Omental fat pad (tissue), 4 donors: ENCODE measurements at places on chromosomes 7 and 10.

GRCh38 chr10:104337521-104337984 is 712 bp downstream of the ITPRIP start:
- no peak for DNase-seq

- no peak for DNase-seq
Measured at GRCh38 chr10:131871673-131872005, 29.2 kb upstream of the PPP2R2D start.

- no peak for DNase-seq
Measured at GRCh38 chr7:108135446-108136190, 5.5 kb upstream of the LAMB4 start.

- no peak for DNase-seq
Measured at GRCh38 chr7:30391806-30392205, 86.8 kb downstream of the NOD1 start.

- no peak for DNase-seq
Measured at GRCh38 chr7:44471436-44471835, 19.0 kb downstream of the NUDCD3 start.

DNA sequence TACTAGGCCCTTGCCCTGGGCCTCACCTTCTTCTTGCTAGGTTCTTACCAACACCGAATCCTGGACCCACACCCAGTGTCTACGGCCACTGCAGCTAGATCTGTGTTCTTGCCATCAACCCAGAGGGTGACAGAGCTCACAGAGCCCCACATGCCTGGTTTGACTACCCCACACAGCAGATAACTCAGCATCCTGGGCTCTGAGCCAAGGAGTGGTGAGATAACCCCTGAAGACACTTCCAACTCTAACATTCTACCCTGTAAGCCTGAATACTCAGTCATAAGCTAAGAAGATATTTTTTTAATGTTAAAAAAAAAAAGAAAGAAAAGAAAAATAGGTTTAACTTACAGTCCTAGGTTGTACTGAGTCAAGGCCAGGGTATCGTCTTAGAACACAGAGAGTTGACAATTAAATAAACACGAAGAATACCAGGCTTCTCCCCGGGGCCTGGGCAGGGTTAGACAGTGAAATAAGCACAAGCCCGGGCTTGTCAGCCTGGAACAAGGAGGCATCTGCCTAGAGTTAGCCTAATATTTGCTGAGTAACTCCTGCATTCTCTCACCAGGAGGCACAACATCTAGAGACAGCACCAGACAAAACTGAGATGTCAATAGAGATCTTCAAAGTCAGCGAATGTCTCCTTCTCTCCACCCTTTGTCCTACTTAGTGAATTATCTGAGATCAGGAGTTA is 556.5 kb upstream of the LRRN3 start:
- no peak for DNase-seq

DNA sequence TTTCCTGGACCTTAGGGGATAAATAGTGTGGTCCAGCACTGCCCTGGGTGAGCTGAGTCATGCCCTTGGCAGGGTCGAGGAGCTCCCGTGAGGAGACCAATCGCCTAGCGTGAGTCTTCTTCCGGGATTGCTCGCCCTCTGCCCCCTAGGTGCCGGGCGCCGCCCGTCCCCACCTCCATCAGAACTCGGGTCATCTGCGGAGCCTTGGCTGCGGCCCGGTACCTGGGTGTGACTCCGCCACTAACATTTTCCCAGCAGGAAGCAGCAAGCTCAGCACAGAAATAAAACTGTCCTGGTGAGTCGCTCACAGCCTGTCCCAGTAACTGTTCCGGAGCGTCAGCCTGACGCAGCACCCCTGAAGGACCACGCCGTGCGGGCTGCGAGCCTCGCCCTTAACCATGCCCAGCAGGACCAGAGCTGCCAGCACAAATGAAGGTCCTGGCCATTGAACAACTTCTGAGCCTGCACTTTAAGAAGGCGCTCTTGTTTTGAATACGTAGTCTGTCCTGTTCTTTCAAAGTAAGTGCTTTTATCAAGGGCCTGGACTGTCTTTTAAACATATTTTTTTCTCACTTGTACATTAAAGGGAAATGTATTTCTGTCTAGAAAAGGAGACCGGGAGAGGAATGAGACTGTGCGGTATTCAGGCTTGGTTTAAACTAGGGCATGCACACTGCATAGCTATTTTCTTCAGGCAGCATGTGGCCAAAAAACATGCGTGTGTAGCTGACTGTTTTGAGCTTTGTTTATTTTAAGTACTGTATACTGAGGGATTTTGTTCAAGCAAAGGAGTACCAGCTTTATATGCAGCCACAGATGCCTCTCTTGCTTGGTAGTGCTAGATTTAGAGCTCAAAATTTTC is 136.7 kb downstream of the HECW1 start:
- no peak for DNase-seq

DNA sequence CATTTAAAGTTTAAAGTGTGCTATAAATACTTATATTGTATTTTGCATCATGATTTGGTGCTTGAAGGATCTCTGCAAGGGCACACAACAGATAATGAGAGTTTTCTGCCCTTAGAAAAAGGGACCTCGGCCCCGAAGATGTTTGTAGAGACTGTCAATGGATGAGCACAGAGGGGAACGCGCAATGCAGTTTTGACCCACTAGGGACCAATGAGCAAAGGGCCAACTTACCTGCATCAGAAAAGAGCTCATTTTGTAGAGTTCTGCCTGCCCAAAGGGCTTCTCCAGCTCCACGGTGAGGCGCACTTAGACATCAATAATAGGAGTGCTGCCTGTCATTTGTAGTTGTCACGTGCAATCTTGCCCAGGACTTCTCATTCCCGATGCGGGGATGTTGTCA is 91.1 kb downstream of the BUB3 start:
- DNase-seq = no peak

DNA sequence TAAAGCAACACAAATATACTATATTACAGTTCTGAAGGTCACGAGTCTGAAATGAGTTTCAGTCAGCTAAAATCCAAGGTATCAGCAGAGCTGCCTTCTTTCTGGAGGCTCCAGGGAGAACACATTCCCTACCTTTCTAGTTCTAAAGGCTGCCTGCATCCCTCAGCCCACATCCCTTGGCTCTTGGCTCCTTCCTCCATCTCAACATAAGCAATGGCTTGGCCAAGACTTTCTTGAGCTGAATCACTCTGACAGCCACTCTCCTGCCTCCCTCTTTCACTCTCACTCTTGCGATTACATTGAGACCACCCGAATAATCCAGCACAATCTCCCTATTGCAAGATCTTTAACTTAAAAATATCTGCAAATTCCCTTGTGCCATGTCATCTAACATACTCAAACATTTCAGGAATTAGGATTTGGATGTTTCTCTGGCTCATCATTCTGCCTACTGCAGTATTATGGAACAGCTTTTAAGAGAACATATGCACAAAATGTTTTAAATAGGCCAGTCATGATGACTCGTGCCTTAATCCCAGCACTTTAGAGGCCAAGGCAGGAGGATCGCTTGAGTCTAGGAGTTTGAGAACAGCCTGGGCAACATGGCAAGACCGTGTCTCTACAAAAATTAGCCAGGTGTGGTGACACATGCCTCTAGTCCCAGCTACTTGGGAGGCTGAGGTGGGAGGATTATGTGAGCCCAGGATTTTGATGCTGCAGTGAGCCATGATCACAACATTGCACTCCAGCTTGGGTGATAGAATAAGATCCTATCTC is 144.2 kb upstream of the VSTM2A start:
- DNase-seq = no peak

DNA sequence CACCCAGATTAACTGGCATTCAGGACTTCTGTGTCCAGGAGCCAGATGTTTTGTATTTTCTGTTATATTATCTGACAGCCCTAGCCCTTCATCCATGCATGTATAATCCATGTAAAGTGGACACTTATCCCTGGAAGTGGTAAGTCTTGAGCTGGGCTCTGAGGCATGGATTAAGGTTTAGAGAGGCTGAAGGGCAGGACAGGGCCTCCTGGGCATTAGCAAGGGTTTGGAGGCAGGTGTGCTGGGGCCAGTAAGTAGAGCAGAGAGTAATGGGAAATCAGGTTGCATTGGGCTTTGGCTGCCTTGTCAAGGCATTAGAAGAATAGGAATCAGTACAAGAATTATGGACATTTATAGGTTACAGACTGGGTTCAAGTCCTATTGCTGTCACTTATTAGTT is 138.0 kb downstream of the DYNC1I1 start:
- DNase-seq = no peak

DNA sequence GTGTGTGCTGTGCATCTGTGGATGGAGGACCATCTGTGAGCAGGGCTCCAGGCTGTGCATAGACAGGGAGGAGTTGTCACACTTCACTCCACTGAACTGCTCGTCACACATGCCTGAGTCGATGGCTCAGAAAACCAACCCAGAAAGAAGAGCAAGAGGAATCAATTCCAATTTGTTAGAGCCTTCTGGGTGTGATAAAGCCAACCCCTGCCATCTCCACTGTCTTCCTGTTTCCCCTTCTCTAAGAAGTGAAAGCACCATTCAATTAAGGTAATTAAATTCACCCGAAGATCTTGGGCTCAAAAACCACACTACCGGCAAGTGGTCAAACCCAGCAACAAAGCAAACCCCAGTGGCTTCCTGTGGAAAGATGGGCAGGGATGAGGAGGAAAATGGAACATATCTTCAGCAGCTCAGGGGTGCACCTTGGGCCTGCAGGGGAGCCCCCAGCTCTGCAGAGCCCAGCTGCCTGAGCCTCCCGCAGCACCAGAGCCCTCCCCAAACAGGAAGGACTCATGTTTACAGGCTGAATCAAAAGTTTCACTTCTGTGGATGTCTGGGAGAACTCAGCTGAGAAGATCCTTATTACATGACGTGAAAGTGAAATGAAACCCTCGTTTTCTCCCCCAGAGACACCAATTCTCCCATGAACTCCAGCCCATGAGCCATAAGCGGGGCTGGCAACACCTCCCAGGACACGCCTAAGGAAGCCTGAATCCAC is 10.9 kb downstream of the C10orf71 start:
- no peak for DNase-seq
